ENCODE measurements at places on chromosomes 7 and 10.

DNA sequence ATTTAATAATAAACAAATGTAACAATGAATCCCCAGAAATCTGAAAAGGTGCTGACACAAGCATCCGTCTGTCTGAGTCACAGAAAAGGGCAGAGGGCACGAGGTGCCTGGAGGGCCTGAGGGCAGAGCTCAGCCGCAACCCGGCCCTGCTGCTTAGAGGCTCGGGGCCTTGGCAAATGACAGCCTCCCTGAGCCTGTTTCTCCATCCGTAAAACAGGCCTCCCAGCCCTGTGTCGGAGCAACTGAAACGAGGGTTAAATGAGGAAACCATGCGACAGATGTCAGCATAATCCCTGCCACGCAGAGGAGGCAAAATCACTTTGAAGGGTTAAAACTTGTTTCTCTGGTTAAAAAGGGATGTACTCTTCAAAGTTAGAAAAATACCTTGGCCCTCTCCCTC is 24.9 kb downstream of the NUDT1 start:
- H3K36me3 ChIP-seq = peaks cover 21% of the 10 kb centered on the region
- H3K4me3 ChIP-seq = no peak overlapping the region
- no peak for DNase-seq

DNA sequence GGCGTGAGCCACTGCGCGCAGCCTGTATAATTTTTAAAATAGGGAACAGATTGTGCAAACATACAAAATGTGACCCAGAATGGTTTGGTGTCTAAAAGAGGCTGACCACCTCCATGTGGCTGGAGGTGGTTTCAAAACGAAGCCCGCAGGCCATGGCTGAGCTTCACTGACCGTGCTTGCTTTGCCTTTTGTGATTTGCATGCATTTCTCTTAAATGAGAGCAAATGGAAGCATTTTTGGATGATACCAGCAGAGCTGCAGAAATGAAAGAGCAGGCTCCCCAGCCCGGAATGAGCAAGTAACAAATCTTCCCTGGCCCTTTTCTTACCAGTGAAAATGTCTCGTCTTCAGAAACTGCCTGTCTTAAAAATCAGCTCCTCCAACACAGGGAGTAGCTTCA is 239.9 kb downstream of the CAMK1D start:
- H3K4me3 ChIP-seq = no peak overlapping the region
- DNase-seq = no peak
- no peaks in the 10 kb centered on the region for H3K27me3 ChIP-seq
- peaks cover 30% of the 10 kb centered on the region for H3K4me1 ChIP-seq

- no peak for DNase-seq
- H3K27ac ChIP-seq = peak overlapping the region; percentile 20
- no peak overlapping the region for H3K4me3 ChIP-seq
- H3K4me1 ChIP-seq = no peaks in the 10 kb centered on the region
Observed at GRCh38 chr7:14219125-14219524, 229.7 kb upstream of the ETV1 start.

- H3K27me3 ChIP-seq = no peaks in the 10 kb centered on the region
- H3K4me1 ChIP-seq = no peaks in the 10 kb centered on the region
- H3K4me3 ChIP-seq = no peak overlapping the region
- H3K27ac ChIP-seq = no peak overlapping the region
Observed at GRCh38 chr7:84363741-84364140, 169.2 kb upstream of the SEMA3A start.

- H3K27ac ChIP-seq = peak overlapping the region; percentile 58
- no peaks in the 10 kb centered on the region for H3K36me3 ChIP-seq
- peaks cover 67% of the 10 kb centered on the region for H3K4me1 ChIP-seq
Observed at GRCh38 chr10:71996592-71997371, 32.6 kb downstream of the CHST3 start.

DNA sequence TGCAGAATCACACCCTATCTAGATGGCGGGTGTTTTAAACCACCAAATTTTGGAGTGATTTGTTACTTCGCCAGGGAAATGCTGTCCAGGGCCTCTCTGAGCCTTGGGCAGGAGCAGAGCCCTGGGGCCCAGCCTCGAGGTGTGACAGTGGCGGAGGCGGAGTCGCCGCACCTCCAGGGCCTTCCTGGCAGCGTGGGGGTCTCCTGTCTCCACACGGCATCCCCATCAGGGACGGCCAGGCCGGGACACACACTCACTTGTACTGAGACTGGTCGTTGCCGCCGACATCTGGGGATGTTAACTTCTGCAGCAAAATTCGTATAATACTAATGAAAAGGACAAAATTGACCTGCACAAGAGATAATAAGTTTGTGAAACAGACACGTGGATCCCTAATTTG is 110.7 kb downstream of the VIPR2 start:
- H3K4me3 ChIP-seq = no peak overlapping the region
- no peak overlapping the region for H3K27ac ChIP-seq
- peak; percentile 47 for DNase-seq
- H3K36me3 ChIP-seq = peaks cover 10% of the 10 kb centered on the region
- no peaks in the 10 kb centered on the region for H3K27me3 ChIP-seq

DNA sequence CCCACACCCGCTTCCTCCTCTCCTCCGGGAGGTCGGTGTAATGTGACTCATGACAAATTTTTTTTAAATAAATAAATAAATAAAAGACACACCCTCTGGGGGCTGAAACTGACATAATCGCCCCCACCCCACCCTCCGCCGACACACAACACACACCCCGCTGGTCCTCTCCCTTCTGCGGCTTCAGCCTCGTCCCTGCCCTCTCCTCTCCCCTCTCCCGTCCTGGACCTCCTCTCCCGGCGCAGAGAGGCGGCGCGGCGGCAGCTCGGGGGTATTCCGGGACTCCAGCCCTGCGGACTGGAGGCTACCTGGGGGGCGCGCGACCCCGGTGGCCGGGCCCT is 686 bp downstream of the ABI1 start:
- H3K27ac ChIP-seq = peak overlapping the region; percentile 99
- H3K27me3 ChIP-seq = no peaks in the 10 kb centered on the region
- no peaks in the 10 kb centered on the region for H3K36me3 ChIP-seq
- peak overlapping the region; percentile 83 for H3K4me3 ChIP-seq
- DNase-seq = peak; percentile 78

GRCh38 chr10:10332786-10333185 is 684.9 kb upstream of the CELF2 start:
- H3K27me3 ChIP-seq = no peaks in the 10 kb centered on the region
- no peak overlapping the region for H3K27ac ChIP-seq
- no peak for DNase-seq
- no peak overlapping the region for H3K4me3 ChIP-seq
- no peaks in the 10 kb centered on the region for H3K4me1 ChIP-seq

DNA sequence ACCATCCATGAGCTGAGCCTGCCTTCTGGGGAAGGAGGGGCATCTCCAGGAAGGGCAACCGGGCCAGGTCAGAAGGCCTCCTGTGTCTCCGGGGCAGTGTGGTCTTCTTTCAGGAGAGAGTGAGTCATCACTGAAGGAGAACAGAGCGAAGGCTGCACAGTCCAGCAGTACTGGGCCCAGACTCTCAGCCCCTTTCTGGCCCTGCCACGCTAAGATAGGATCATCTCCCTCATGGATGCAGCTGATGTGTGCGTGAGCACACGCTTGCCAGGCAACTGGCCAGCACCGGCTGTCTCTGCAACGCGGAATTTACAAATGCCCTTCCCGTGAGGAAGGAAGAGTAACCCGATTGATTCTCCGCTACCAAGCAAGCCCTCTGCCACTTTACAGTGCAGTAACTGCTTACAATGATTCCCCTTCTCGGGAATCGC is 328.2 kb downstream of the TNS3 start:
- peak overlapping the region; percentile 87 for H3K27ac ChIP-seq
- DNase-seq = peak; percentile 73
- no peaks in the 10 kb centered on the region for H3K27me3 ChIP-seq
- peak overlapping the region; percentile 64 for H3K4me3 ChIP-seq
- H3K36me3 ChIP-seq = no peaks in the 10 kb centered on the region

GRCh38 chr10:90420637-90421318 is 437.1 kb downstream of the HTR7 start:
- H3K36me3 ChIP-seq = no peaks in the 10 kb centered on the region
- no peak overlapping the region for H3K4me3 ChIP-seq
- H3K27ac ChIP-seq = no peak overlapping the region
- no peak for DNase-seq
- H3K27me3 ChIP-seq = no peaks in the 10 kb centered on the region

- no peaks in the 10 kb centered on the region for H3K4me1 ChIP-seq
- H3K27me3 ChIP-seq = no peaks in the 10 kb centered on the region
- H3K36me3 ChIP-seq = no peaks in the 10 kb centered on the region
- no peak for DNase-seq
- H3K4me3 ChIP-seq = no peak overlapping the region
- H3K27ac ChIP-seq = no peak overlapping the region
Observed at GRCh38 chr7:117870448-117871130, 2.7 kb downstream of the CTTNBP2 start.

- H3K27ac ChIP-seq = no peak overlapping the region
- H3K4me3 ChIP-seq = no peak overlapping the region
- H3K36me3 ChIP-seq = no peaks in the 10 kb centered on the region
- no peak for DNase-seq
Observed at GRCh38 chr10:28449926-28450325, 83.0 kb upstream of the WAC start.

DNA sequence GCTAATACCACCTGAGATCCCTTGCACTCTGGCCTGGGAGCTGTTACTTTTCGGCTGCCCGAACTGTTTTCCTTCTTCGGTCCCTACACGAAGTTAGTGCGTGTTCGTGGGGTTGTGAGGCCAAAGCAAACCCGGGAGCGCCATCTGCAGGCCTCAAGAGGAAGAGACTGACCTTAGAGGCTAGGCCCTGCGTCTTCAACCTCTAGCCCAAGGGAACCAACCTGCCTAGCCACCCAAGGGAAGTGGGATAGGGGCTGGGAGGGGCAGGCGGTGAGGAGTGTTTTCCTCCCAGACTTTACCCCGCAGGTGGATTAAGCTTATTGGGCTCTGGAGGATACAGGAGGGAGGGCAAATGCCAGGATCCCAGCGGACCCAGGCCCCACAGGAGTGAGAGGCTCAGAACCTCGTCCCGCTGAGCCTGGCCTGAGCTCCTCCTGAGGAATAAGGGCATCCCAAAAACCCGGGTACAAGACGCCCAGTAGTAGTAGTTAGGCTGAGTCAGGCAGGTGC is 1.7 kb upstream of the PAX2 start:
- no peaks in the 10 kb centered on the region for H3K4me1 ChIP-seq
- H3K4me3 ChIP-seq = no peak overlapping the region
- H3K36me3 ChIP-seq = no peaks in the 10 kb centered on the region

GRCh38 chr7:16712916-16713315 is 40.6 kb upstream of the TSPAN13 start:
- H3K27ac ChIP-seq = no peak overlapping the region
- H3K36me3 ChIP-seq = peaks cover under 1% of the 10 kb centered on the region
- H3K4me3 ChIP-seq = no peak overlapping the region
- no peak for DNase-seq
- H3K4me1 ChIP-seq = no peaks in the 10 kb centered on the region

DNA sequence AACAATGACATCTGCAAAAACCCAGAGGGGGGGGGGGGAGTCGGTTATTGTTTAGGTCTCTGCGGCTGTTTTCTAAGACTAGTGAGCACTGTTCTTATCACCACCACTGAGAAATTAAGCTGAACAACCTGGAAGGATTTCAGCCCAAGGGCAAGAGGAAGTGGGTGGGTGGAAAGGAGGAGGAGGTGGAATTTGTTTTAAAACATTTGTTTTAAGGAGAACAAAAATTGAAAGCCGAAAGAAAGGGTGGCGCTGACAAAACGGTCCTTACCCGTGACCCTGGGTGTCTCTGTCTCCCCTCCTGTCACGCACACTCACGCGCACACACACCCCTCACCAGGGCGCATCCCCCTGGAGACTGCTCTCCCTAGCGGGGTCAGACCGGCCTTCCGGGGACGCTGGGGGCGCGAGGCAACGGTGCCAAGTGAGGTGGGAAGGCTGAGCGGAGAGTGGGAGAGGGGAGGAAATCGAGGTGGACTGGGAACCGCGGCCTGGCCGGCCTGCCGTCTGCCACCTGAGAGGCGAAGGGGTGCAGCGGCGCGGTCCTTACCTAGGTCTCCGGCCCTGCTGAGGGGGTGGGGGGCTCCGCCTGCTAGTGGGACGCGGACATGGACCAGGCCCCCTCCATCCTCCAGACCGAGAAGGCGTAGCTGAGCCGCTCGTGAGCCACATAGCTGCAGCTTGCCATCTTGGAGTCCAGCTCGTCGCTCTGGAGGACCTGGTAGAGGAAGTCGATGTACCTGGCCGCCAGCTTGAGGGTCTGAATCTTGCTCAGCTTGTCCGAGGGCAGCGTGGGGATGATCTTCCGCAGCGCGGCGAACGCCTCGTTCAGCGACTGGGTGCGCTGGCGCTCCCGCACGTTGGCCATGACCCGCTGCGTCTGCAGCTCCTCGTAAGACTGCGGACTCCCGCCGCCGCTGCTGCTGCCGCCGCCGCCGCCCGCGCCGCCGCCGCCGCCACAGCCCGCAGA is 1.0 kb downstream of the TWIST1 start:
- DNase-seq = no peak
- H3K4me1 ChIP-seq = no peaks in the 10 kb centered on the region
- peak overlapping the region; percentile 45 for H3K4me3 ChIP-seq
- H3K27me3 ChIP-seq = peaks cover 5% of the 10 kb centered on the region
- no peaks in the 10 kb centered on the region for H3K36me3 ChIP-seq

DNA sequence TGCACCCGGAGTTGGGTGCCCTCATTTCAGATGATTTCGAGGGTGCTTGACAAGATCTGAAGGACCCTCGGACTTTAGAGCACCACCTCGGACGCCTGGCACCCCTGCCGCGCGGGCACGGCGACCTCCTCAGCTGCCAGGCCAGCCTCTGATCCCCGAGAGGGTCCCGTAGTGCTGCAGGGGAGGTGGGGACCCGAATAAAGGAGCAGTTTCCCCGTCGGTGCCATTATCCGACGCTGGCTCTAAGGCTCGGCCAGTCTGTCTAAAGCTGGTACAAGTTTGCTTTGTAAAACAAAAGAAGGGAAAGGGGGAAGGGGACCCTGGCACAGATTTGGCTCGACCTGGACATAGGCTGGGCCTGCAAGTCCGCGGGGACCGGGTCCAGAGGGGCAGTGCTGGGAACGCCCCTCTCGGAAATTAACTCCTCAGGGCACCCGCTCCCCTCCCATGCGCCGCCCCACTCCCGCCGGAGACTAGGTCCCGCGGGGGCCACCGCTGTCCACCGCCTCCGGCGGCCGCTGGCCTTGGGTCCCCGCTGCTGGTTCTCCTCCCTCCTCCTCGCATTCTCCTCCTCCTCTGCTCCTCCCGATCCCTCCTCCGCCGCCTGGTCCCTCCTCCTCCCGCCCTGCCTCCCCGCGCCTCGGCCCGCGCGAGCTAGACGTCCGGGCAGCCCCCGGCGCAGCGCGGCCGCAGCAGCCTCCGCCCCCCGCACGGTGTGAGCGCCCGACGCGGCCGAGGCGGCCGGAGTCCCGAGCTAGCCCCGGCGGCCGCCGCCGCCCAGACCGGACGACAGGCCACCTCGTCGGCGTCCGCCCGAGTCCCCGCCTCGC is at the start of gene EGFR:
EGFR (plus strand) TSS at position 657 of the 830 bp plus-strand sequence. CDS start 261 bp downstream, outside the sequence.
- H3K27ac ChIP-seq = peak within 1 kb of the TSS; percentile 93
- no peaks in the 10 kb centered on the region for H3K36me3 ChIP-seq
- DNase-seq = peak; percentile 80

GRCh38 chr7:24842449-24843241 is 85.4 kb upstream of the GSDME start:
- H3K4me1 ChIP-seq = no peaks in the 10 kb centered on the region
- no peak for DNase-seq
- H3K27ac ChIP-seq = no peak overlapping the region
- H3K4me3 ChIP-seq = no peak overlapping the region
- H3K27me3 ChIP-seq = no peaks in the 10 kb centered on the region

All from right atrium auricular region (tissue), 2 donors.